ENCODE measurements at places on chromosomes 11 and 22. TPM values are rescaled to one million over a fixed set of nuclear protein-coding genes. Genes with fewer than 3 reads are reported as not detected.
A peak's percentile ranks its signal among the peaks of the same experiment; 100 is the strongest.

GRCh38 chr22:36455571-36456463, 25.6 kb downstream of the TXN2 start:
- peaks cover 16% of the 10 kb centered on the region for H3K4me1 ChIP-seq
- no peaks in the 10 kb centered on the region for H3K36me3 ChIP-seq
- no peak for DNase-seq
- H3K4me3 ChIP-seq, result no peak overlapping the region
- no peak overlapping the region for H3K27ac ChIP-seq

DNA sequence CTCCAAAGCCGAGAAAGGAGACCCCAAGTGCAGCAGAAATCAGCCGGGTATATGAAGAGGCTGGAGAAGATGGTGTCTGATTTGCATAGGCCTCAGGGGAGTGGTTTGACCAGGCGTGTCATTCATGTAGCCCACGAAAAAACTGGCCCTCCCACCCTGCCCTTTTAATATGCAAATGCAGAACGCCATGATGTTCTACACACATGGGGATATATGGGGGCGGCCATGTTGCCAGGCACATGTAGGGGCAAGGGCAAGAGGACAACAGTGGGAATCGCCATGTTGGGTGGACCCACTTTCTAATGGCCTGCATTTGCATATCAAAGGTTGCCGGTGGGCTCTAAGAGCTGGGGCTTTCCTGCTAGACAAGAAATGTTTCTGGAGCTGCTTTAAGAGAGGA, 86.4 kb downstream of the ISX start:
- H3K36me3 ChIP-seq, result no peaks in the 10 kb centered on the region
- no peak overlapping the region for H3K4me3 ChIP-seq
- no peak overlapping the region for H3K27ac ChIP-seq
- no peak for DNase-seq
- H3K4me1 ChIP-seq, result no peaks in the 10 kb centered on the region

GRCh38 chr11:73242251-73243092, 24.4 kb downstream of the P2RY2 start:
- peaks cover 6% of the 10 kb centered on the region for H3K4me1 ChIP-seq
- no peaks in the 10 kb centered on the region for H3K27me3 ChIP-seq
- H3K4me3 ChIP-seq, result peak overlapping the region; percentile 3
- no peaks in the 10 kb centered on the region for H3K36me3 ChIP-seq
- peak; percentile 67 for DNase-seq
- H3K27ac ChIP-seq, result no peak overlapping the region

DNA sequence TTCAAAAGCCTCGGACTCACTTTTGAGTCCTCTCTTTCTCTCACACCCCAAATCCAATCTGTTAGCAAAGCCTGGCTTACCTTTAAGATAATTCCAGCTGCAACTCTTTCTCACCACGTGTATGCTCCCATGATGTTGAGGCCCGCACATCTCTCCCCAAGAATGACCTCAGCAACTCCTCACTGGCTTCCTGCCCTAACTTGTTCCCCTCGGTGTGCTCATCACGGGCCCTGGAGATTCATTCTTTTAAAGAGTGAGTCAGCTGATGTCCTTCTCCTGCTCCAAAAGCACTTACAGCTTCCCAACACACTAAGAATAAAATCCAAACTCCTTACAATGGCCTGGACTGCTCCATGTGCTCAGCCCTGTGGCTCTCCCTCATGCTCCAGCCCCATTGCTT, 1041.3 kb downstream of the OPCML start:
- H3K36me3 ChIP-seq, result no peaks in the 10 kb centered on the region
- no peaks in the 10 kb centered on the region for H3K4me1 ChIP-seq

GRCh38 chr11:60377401-60378136, 763 bp upstream of the MS4A7 start:
- DNase-seq, result no peak
- H3K4me1 ChIP-seq, result no peaks in the 10 kb centered on the region
- H3K36me3 ChIP-seq, result no peaks in the 10 kb centered on the region
- no peak overlapping the region for H3K27ac ChIP-seq
- H3K4me3 ChIP-seq, result no peak overlapping the region

GRCh38 chr11:65474864-65475263, 24.0 kb upstream of the MALAT1 start:
- H3K4me1 ChIP-seq, result peaks cover 28% of the 10 kb centered on the region
- no peak overlapping the region for H3K4me3 ChIP-seq
- no peak overlapping the region for H3K27ac ChIP-seq
- H3K27me3 ChIP-seq, result no peaks in the 10 kb centered on the region
- DNase-seq, result no peak

DNA sequence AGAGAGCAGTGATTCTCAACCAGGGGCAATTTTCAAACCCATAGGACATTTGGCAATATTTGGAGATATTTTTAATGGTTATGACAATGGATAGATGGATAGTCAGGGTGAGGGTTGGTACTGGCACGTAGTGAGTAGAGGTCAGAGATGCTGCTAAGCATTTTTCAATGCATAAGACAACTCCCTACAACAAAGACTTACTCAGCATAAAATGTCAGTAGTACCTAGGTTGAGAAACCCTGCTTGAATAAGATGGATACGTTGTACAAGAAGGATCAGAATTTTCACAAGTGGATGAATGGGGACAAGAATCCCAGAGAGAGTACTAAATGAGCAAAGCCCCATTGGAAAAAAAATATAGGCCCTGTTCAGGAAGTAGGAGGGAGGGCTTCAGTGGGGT, 11.9 kb upstream of the LIN7C start:
- no peaks in the 10 kb centered on the region for H3K4me1 ChIP-seq
- DNase-seq, result no peak
- H3K27ac ChIP-seq, result no peak overlapping the region
- H3K4me3 ChIP-seq, result no peak overlapping the region
- no peaks in the 10 kb centered on the region for H3K27me3 ChIP-seq

DNA sequence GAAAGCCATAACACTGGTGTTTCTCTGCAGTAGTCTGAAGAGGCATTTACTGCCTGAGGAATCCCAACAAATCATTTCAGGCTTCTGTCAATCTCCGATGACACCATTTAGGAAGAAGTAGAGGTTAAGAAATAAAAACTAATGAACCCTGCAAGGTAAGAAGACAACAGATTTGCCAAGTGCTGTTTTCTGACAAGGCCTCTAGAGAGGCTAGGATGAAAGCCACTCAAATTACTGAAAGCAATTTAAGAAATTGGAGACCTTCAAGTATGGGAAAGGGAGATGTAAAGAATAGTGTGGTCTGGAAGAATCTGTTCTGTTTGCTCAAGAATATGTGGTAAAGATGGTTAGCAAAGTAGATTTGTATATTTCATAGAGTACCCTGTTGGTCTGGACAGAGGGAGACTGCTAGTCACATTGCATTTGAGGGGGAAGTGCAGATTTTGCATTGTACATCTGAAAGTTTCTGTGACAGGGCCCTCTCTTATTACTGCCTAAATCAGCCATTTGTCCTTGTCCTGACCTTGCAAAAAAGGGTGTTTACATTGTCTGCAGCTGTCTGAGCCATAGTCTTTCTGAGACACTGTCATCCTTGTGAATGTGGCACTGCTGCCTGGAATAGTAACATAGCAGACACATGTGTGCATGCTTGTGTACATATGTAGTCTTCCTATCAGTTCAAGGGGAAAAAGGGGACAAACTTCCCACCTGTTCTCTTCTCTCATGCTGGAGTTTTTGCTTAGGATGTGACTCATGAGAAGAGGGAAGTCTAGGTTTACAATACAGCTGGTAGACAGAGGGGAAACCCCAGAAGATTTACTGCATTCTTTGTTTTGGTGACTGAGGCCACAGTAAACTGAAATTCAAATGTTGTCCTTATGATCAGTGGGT, 640.2 kb upstream of the KIRREL3 start:
- no peak overlapping the region for H3K4me3 ChIP-seq
- no peaks in the 10 kb centered on the region for H3K36me3 ChIP-seq
- peak; percentile 48 for DNase-seq
- H3K27ac ChIP-seq, result no peak overlapping the region
- H3K27me3 ChIP-seq, result no peaks in the 10 kb centered on the region
- no peaks in the 10 kb centered on the region for H3K4me1 ChIP-seq

GRCh38 chr22:23233752-23234408, 53.6 kb downstream of the BCR start:
- no peak overlapping the region for H3K4me3 ChIP-seq
- no peak overlapping the region for H3K27ac ChIP-seq
- no peaks in the 10 kb centered on the region for H3K27me3 ChIP-seq
- peak; percentile 88 for DNase-seq
- H3K36me3 ChIP-seq, result no peaks in the 10 kb centered on the region

- peak; percentile 51 for DNase-seq
- no peak overlapping the region for H3K4me3 ChIP-seq
Observed at GRCh38 chr11:63837027-63837688, 1.8 kb upstream of the MARK2 start.

DNA sequence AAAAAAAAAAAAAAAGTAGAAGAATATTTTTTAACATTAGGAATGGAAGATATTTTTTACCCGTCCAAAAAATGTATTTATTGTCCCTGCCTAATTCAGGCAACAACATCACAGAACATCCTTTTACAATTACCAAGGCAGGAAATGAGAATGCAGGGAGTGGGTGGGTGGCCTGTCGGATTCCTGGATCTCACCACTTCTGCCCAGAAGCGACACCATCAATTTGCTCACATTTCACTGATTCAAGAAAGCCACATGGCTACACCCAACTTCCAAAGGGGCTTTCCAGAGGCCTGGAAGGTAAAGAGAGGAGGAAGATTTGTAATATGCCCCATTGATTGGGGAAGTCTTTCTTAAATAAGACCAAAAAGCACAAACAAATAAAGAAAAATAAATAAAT, 93.8 kb upstream of the CLPB start:
- no peak overlapping the region for H3K27ac ChIP-seq
- no peaks in the 10 kb centered on the region for H3K36me3 ChIP-seq
- H3K27me3 ChIP-seq, result peaks cover 2% of the 10 kb centered on the region
- DNase-seq, result no peak
- H3K4me3 ChIP-seq, result no peak overlapping the region
- no peaks in the 10 kb centered on the region for H3K4me1 ChIP-seq

- no peaks in the 10 kb centered on the region for H3K4me1 ChIP-seq
- no peaks in the 10 kb centered on the region for H3K27me3 ChIP-seq
- no peak overlapping the region for H3K4me3 ChIP-seq
- DNase-seq, result peak; percentile 33
- no peak overlapping the region for H3K27ac ChIP-seq
Observed at GRCh38 chr11:26219183-26220117, 112.5 kb upstream of the ANO3 start.

- no peaks in the 10 kb centered on the region for H3K4me1 ChIP-seq
- H3K27ac ChIP-seq, result no peak overlapping the region
- DNase-seq, result no peak
- H3K27me3 ChIP-seq, result no peaks in the 10 kb centered on the region
- no peaks in the 10 kb centered on the region for H3K36me3 ChIP-seq
Observed at GRCh38 chr11:134519788-134520187, 107.7 kb upstream of the B3GAT1 start.

DNA sequence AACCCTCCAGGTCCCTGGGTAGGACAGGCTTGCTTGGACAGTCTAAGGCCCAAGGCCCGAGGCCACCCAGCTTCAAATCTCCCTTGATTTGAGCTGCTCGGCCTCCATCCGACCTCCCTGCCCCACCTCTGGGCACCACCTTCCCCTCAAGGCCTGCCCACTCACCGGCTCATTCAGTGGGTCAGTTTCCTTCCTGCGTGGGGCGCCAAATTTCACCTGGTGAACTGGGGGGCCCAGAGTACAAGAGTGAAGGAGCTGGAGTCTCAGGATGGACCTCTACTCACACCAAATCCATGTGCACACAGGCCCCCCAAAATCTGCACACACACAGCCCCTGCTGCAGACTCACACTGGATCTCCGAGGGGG, 3.8 kb downstream of the MAP4K2 start:
- peaks cover 5% of the 10 kb centered on the region for H3K4me1 ChIP-seq
- H3K4me3 ChIP-seq, result no peak overlapping the region
- no peak for DNase-seq
- H3K27me3 ChIP-seq, result no peaks in the 10 kb centered on the region

DNA sequence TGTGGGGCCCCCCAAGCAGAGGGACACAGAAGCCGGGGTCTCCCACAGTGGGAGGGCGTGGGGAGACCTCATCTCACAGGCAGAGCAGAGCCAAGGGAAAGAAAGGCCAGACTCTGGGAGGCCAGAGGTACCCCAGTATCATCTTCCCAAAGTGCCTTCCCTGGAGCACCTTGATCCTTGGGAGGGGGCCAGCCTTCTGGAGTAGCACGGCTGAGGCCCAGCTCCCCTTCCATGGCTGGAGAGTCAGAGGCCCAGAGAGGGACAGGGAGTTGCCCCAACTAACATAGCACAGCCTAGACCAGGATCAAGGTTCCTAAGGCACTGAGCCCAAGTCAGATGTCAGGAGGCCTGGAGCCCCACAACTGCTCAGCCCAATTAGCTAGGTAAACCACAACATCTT, 50.6 kb downstream of the ELFN2 start:
- H3K27me3 ChIP-seq, result peaks cover 37% of the 10 kb centered on the region
- no peak overlapping the region for H3K27ac ChIP-seq
- peaks cover 5% of the 10 kb centered on the region for H3K4me1 ChIP-seq
- DNase-seq, result no peak

DNA sequence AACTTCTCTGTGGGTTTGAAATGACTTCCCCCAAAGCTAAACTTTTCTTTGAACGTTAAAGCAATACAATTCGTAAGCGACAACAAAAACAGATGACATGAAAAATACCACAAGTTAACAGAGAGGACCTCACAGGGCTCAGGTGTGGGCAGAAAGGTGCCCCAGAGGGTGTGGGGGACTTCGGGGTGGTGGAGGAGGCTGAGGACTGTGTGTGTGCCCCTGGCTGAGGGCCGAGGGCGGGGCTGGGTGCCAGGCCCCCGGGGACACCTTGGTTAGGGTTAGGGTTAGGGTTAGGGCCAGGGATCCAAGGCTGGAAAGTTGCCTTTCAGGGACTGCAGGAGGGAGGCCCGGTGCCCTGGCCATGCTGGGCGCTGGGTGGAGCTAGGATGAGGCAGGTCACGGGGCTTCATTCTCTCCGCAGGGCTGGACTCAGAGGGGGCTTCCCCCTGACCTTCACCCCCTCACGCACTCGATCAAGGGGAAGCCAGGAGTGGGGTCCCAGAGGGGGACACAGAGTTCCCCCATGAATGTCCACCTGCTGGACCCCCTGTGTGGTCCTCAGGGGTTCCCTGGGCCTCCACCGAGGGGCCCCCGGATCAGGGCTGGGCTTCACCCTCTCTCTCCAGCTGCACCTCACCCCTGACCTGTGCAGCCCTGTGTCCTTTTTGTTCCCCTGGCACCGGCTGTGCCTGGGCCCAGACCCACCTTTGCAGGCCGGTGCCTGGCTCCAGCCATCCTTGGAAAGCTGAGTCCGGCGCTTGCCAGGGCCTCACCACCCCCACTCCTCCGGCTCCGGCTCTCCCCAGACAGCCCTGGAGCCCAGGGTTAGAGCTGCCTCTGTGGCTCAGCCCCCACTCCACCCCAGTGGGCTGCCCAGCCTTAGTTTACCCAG, 7.0 kb downstream of the TNNI2 start:
- no peaks in the 10 kb centered on the region for H3K36me3 ChIP-seq
- no peaks in the 10 kb centered on the region for H3K4me1 ChIP-seq
- H3K27me3 ChIP-seq, result no peaks in the 10 kb centered on the region
- H3K27ac ChIP-seq, result no peak overlapping the region
- no peak for DNase-seq
- no peak overlapping the region for H3K4me3 ChIP-seq

- DNase-seq, result no peak
- H3K27me3 ChIP-seq, result no peaks in the 10 kb centered on the region
- peaks cover 11% of the 10 kb centered on the region for H3K36me3 ChIP-seq
- H3K4me1 ChIP-seq, result peaks cover 76% of the 10 kb centered on the region
Observed at GRCh38 chr11:118911113-118911879, 14.4 kb downstream of the BCL9L start.

Gene OR4A16
- total RNA-seq, result not detected

Gene OR51E2
- total RNA-seq, result not detected

Gene PTPN5
- total RNA-seq, result not detected

Gene CTTN
- 428 TPM for total RNA-seq

Gene TMEM151A
- under 0.01 TPM for total RNA-seq

Gene SERPING1
- 17.2 TPM for total RNA-seq

Gene GGT1
- 2.0 TPM for total RNA-seq

Gene SUSD2
- total RNA-seq, result 0.77 TPM

Gene BLID
- total RNA-seq, result 7.9 TPM

Gene LDHAL6A
- total RNA-seq, result not detected

Data from fibroblast of lung (primary cell).